ENCODE measurements at places on chromosomes 7 and 10.

DNA sequence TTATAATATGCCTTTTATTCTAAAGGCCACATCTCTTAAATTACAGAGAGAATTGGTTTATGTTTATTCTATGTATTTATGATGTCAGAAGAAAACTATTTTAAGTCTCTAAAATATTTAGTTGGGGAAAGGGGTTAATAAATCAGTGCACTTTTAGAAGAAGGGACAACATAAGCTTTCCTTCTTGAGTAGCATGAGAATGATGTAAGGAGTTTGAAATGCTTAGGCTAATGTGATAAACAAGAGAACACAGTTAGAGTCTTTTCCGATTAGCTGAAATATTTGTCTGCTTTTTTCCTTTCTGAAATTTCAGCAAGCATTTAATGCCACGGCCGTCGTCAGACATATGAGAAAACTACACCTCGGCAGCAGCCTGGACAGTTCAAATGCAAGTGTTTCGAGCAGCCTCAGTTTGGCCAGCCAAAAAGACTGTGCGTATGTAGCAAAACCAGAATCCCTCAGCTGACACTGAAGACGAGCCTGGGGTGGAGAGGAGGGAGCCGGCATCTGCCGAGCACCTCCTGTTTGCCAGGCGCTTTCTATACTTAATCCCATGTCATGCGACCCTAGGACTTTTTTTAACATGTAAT lies 176.2 kb downstream of the CCDC3 start:
- no peak for DNase-seq

DNA sequence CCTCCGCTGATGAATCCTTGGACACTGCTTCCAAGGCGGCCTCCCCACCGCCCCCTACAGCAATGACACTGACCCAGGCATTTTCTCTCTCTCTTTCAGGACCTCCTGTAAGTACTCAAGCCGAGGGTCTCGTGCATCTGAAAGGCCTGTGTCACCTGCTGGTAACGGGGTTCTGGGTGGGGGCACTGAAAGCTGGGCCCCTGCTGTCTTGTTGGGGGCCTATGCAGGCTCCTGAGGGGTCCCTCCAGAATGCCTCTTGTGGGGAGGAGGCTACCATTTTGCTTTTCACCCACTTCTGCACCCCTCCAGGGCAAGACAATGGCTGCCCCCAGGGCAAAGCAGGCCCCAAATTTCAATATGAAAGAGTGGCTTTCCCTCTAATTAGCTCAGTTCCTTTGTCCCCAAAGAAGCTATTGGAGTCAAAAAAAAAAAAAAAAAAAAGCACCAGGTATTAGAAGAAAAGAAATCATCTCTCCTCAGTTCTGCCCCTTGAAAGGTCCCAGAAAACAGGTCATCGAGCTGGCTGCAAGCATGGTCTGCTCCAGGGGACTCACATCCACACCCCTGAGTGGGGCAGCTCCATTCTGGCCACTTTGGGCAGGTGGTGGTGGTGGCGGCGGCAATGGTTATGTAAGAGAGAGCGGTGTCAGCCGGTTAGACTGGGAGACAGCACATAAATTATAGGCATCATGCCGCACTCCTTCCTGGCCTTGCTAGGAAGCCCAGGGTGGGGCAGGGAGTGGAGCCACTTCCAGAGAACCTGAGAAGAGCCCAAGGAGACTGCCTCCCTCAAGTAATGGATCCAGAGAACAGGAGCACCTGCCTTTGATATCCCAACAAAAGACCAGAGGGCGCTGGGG lies 66.2 kb downstream of the COL13A1 start:
- DNase-seq: no peak

GRCh38 chr7:99395616-99396327 lies 12.6 kb downstream of the PDAP1 start:
- DNase-seq: no peak

GRCh38 chr7:55034776-55035175 lies 16.0 kb downstream of the EGFR start:
- no peak for DNase-seq

DNA sequence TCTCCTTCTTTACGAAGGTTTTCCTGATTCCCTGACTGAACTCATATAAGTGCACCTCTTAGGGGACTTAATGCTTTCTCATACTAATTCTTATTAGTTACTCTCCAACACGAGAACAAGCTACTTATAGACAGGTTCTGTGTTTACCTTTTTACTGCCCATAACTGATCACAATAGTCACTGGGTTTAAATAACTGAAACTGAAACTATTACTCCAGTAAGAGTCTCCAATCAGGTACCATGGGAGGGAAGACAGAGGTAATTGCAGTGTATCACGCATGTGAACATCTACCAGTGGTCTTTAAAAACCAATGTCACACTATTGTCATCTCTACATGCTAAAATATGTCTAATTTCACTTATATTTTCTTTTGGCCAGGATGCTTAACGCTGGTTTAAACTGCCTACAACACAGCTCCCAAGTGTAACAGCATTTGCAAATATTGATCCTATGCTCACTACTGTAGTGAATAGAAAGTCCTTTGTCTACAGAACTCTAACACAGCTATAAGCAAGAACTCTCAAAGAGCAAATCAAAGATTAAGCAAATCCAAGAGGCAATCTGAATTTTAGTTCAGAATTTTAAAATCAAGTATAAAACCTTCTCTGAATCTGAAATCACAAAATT lies 3.6 kb downstream of the GDI2 start:
- DNase-seq: no peak

- DNase-seq: no peak
Observed at GRCh38 chr10:131816157-131816775, 84.5 kb upstream of the PPP2R2D start.

DNA sequence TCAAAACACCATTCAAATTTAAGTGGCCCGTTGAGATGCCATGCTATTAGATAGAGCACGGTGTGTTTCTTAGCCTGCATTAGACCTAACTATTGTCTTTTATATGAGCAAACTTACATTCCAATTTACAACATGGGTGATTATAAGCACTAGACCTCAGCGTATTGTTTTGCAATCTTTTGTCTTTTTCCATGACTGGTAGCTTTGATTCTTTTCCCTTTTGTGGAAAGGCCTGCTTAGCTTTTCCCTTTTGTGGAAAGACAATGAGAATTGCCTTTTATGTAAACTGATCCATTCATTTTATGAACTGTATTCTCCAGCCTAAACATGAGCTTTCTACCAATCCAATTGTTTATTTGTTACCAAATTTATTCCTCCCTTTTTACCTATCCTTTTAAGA lies 823.1 kb downstream of the CCSER2 start:
- DNase-seq: no peak

- DNase-seq: peak; percentile 18
Observed at GRCh38 chr10:68562661-68563570, 2.8 kb downstream of the TET1 start.

DNA sequence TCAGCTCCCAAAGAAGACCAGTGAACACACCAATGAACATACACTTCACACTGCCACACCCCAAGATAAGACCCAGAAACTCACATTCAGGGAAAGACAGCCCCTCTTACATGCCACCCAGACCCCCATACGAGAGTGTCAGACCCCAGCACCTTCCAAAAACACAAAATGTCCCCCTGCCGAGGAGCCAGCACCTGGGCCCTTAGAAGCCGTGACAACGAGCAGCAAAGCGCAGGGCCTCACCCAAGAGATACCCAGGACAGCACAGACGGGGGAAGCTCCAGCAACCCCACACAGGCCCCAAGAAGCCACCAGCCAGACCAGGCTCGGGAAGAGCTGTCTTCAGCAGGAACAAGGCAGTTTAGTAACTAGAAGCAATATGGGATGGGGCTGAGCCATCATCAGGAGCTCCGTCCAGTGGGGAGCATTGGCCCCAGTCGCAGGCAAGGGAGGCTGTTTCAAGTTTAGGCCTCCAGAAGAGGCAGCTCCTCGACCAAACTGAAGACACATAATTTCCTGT lies 243.6 kb downstream of the PTPRN2 start:
- no peak for DNase-seq

GRCh38 chr10:70512149-70512639 lies 33.6 kb downstream of the PALD1 start:
- DNase-seq: no peak

GRCh38 chr7:91468256-91468655 lies 204.0 kb downstream of the FZD1 start:
- no peak for DNase-seq

GRCh38 chr7:46478046-46478445 lies 557.0 kb upstream of the IGFBP3 start:
- no peak for DNase-seq

GRCh38 chr10:78362406-78363022 lies 328.9 kb downstream of the RPS24 start:
- DNase-seq: no peak

DNA sequence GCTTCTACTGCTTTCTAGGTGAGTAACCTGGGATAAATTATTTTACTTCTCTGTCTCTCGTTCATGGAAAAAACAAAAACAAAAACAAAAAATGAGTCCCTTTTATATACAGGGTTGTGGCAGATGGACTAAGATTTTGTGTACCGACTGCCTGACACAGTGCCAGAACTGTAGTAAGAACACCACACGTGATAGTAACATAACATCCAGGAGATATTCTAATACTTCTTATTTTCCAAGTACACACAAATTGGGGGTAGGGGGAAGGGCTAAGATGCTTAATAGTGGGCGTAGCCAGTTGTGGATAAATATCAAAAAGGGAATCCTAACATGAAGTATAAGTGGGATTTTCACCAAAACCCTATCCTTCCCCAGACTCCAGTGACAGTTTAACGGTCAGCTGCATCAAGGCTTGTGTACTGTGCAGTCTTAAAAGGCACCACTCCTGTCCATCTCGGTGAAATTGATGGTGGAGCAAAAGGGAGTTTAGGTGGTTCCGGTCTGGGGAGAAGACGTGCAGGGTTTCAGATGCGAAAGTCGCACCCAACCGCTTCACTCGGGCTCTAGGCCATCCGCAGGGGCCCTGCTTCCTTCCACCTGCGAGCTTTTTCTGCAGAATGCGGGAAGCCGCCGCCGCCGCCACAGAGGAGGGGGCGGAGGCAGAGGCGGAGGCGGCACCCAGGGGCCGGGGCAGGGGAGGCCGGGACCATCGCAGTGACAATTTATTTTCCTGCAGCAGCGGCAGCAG lies at the start of gene STAMBPL1:
Gene STAMBPL1, plus strand, starts transcription at position 712 of the 748 bp plus-strand sequence. CDS start 21,464 bp downstream, outside the sequence.
- peak; percentile 45 for DNase-seq

- DNase-seq: no peak
Observed at GRCh38 chr10:116464257-116464656, 36.6 kb downstream of the PNLIPRP3 start.

- DNase-seq: no peak
Observed at GRCh38 chr10:120978589-120979252, 127.6 kb downstream of the WDR11 start.

- DNase-seq: no peak
Observed at GRCh38 chr10:92222603-92223262, 68.1 kb downstream of the CPEB3 start.

DNA sequence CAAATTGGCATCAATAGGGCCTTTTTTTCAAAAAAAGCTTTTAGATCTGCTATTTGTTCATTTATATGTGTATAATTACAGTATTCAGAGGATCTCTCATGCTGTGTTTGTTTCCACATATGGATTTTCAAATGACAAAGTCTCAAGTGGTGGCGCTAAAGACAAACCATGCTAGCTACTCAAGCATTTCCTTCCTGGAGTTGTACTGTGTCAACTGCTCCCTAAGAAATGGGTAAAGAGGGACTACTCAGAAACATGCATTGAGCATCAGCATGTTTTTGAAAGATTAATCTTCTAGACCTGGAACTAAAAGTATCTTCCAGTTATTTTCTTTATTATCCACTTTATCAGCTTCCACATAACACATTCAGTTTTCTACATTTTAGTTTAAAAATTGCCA lies 12.7 kb downstream of the CNTNAP2 start:
- peak; percentile 11 for DNase-seq

GRCh38 chr10:102016416-102016815 lies 39.6 kb downstream of the ARMH3 start:
- DNase-seq: no peak

DNA sequence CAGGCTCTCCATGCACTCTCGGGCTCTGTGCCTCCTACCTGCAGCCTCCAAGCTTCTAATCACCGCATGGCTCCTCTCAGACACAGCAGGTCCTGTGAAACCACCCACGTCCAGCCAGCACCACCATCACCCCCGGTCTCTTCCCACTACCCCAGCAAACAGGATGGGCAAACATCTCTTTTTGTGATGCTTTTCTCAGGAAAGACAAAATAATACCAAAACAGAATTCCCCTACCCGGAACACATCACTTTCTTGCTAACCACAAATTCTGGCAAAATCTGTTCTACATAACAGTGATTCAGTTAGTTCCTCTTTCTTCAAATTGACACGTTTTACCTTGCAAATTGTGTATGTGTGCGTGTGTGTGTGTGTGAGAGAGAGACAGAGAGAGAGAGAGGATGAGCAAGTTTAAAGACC lies 6.5 kb downstream of the SNX8 start:
- DNase-seq: no peak

DNA sequence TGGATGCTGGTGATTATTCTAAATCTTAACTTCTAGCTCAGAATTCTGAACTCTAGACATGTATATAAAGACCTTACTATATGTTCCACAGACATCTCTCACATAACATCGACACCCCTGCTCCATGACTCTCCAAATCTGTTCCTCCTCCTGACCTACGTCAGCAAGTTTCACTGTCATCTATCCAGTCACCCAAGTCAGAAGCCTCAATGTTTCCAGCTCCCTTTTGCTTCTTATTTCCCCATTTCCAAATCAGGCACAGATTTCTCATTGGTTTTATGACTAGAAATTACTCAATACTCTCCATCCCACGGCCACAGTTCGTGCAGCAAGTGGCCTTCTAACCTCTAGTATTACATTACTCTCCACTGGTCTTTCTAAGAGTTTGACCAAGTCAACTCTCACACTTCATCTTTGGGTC lies 28.5 kb downstream of the EPC1 start:
- no peak for DNase-seq

DNA sequence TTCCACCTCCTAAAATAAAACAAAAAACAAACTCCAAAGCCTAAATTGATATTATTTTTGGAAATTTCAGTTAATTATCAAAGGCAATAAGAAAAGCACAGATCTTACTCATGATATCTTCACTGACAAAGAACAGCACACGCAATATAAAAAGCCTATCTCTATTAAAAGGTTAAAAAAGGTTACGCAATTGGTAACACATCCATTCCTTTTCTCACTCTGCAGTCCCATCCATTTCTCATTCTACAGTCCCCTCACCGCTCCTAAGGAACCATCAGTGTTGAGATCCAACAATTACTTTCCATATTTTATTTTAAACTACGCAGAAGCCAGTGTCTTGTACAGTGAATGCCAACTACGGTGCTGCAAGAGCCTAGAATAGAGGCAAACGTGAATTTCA lies 1.3 kb downstream of the SEC61G start:
- DNase-seq: no peak

- no peak for DNase-seq
Observed at GRCh38 chr10:124956764-124957163, 14.8 kb downstream of the ZRANB1 start.

- no peak for DNase-seq
Observed at GRCh38 chr10:30818010-30818660, 188.6 kb upstream of the LYZL2 start.

DNA sequence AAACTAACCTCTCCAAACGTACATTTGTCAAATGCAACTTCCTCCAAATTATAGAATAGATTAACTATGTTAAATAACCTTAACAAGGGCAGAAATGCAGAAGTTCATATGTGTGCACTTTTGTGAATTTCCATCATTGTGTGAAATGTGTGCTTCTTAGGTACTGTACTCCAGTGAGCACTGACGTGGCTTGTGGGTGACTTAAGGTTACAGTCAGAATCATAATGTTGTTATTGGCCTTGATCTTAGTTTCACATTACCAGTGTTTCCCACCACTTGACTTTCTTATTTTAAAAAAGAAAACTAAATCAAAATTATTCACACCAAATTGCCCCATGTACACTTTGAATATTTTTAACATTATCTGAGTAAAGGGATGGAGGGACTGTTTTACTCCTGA lies 155.1 kb upstream of the FZD8 start:
- DNase-seq: no peak
